RKO (cell line): ENCODE measurements at places on chromosomes 2 and 18.
A peak's percentile ranks its signal among the peaks of the same experiment; 100 is the strongest.

- no peak for DNase-seq
Measured at GRCh38 chr2:221134718-221135117, 437.4 kb downstream of the EPHA4 start.

DNA sequence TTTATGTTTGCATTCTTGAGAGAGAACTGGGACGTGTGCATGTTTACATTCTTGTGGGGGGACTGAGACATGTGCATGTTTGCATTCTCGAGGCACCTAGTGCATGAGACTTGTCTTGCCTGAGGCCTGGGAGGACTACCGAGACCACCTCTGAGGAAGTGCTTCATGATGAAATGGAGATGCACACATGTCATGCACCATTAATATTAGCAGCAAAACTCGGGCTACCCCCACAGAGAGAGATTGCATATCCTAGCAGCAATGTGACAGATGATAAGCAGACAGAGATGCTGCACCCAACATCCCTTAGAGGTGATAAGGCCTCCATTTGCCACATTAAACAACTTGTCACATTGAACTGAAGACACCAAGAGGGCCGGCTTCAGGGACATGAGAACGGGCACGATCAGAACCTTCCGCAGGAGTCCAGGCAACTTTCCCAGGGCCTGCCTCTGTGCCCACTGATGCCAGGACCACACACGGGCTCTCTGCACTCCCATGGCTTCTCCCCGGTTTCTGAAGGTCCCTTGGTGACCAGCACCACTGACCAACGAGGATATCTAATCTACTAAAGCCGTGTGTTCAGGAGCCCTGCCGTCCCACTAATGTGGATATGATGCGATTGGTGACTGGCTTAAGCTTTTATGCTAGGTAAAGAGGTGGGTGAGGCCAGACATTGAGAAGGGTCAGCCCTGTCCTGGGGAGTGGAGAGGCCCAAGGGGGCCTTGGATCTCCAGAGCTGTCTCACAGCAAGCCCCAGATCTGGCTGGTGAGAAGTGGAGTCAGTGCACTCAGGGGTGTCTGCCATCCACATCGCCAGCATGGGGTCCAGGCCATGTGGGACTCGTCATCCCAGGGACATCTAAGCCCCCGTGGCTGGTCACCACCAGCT, 208.3 kb downstream of the NDUFA10 start:
- DNase-seq = no peak

- DNase-seq = no peak
Measured at GRCh38 chr2:58640042-58640441, 398.9 kb upstream of the FANCL start.

DNA sequence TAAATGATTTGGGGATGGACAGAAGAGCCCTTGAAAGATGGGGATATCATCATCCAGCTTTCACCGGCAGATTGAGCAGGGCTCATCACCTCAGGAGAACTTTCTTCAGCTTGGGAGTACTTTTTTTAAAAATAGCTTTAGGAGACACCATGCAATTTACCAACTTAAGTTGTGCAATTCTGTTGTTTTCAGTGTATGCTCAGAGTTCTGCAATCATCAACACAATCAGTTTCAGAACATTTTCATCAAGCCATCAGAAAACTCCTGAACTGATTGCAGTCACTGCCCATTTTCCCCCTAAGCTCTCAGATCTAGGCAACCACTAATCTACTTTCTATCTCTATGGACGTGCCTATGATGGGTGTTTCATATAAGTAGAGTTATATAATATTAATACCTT, 117.7 kb downstream of the CRIM1 start:
- no peak for DNase-seq

GRCh38 chr2:11534746-11535484, 1.1 kb downstream of the GREB1 start:
- DNase-seq = no peak

GRCh38 chr2:168246072-168246482, 1.3 kb downstream of the STK39 start:
- DNase-seq = peak; percentile 59

DNA sequence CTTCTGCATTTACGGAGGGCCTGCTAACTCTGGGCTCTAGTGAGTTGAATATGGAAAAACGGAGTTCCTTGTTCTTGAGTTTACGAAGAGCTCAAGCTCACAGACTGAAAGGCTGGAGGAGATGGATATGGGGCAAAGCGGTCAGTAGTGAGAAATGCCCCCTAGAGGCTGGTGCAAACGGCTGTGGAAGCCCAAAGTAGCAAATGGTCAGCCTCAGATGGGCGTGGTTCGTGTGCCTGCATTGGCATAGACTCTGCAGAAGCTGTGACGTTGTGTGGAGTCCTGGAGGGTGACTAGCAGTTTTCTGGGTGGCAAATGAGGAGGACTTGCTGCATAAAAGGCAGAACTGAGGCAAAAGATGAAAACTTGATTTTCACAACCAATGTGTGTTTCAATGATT, 93.6 kb upstream of the TWIST2 start:
- DNase-seq = peak; percentile 5

DNA sequence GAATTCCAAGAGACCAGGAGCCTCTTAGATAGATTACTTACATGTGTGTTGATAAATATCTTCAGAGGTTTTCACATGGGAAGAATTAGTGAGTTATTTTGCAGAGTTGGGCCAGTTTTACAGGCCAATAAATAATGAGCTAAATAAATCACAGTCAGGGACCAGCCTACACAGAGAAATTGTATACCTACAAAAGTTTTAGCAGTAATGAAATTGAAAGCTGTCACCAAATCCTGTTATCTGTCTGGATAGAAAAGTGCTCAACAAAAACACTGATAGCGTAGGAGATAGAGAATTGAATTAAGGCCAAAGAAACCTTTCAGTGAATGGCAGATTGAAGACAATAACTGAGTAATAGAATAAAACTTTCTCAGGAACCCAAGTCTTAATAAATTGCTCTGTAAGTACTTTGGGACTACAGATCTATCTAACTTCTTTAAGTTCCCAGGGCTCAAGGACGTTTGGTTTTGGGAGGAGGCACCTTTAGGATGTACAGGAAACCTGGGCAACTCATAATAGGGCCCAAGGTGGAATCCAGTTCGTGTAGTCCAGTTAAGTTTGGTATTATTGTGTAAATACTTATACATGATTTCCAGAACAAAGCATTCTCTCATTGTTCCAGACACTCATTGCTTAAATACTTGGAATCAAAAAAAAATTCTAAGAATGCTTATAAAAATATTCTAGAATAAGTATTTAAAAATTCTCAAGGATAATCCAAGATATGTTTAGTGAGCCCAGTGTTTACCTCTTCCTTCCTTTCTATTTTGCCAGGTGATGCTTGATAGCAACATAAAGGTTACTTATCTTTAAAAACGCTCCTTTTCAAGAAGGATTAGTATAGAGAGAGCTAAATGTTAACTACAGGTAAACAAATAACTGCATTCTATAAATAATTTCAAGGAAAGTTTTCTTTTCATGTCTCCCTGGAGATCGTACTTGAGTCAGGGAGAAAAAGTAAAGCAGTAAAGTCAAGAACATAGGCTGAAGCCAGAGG, 134.5 kb downstream of the NCKAP5 start:
- DNase-seq = no peak

- no peak for DNase-seq
Measured at GRCh38 chr2:149464396-149464795, 123.2 kb downstream of the MMADHC start.

- DNase-seq = no peak
Measured at GRCh38 chr2:192194866-192195547, at the start of gene TMEFF2. Gene TMEFF2 (minus strand): TSS chr2:192194933. CDS start chr2:192194524, 409 bp downstream.

- DNase-seq = no peak
Measured at GRCh38 chr18:43965691-43966090, 688.4 kb upstream of the SYT4 start.

DNA sequence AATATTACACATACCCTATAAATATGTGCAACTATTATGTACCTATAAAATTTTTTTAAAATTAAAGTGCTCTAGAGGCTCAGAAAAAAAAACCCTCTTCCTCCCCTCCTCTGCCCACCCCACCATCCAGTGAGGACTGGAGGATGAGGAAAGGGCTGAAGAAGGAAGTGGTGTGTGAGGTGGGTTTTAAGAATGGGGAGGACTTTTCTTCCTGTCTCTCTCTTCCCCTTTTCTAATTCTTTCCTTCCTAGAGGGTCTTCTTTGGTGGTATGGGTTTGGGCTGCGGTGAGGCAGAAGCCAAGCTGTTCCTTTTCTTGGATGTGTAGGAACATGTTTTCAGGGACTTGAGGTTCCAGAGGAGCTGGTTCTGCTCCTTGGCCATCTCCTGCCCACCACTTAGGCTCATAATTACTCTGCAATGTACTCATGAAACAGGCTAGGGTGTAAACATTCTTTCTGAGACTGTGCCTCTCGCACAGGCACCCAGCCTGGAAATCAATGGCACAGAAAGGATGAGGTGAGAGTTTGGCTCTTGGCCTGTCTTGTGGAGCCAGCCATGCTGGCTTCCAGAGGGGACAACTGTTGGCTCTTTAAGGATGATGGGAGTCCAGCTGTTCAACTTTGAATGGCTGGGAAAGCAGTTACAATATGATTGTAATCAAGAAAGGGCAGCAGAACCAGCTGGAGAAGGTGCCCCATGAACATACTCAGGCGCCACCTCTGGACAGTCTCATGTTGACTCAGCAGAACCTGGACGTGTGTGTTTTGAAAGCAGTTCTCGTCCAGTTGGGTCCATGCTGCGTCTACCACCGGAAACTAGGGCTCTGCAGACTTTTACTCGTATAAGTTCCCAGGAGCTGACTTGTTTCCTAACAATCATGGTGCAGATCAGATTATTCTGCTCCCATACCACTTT, 38.3 kb downstream of the IL1RL2 start:
- no peak for DNase-seq

- no peak for DNase-seq
Measured at GRCh38 chr2:182619276-182619675, 96.8 kb upstream of the DNAJC10 start.

DNA sequence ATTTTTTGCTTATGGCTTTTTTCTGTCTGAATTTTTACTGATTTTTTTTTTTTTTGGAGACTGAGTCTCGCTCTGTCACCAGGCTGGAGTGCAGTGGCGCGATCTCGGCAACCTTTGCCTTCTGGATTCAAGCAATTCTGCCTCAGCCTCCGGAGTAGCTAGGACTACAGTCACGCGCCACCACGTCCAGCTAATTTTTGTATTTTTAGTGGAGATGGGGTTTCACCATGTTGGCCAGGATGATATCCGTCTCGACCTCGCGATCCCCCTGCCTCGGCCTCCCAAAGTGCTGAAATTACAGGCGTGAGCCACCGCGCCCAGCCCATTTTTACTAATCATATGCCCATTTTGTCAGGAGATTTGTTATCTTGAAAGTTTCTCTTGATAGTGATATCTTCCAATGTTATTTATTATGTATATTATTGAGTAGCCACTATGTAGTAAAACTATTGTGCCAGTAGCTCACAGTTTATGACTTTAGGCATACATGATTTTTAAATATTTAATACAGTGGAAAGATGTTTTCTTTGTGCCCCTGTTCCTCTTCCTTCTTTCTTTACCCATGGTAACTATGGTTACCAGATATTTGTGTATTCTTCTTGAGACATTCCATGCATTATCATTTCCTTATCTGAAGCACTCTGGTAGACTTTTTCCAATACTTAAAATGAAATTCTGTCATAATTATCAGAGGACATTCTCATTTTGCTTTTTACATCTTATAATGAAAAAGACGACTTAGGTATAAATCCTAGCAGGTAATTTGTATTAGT, 2.1 kb downstream of the HAT1 start:
- DNase-seq = peak; percentile 43

DNA sequence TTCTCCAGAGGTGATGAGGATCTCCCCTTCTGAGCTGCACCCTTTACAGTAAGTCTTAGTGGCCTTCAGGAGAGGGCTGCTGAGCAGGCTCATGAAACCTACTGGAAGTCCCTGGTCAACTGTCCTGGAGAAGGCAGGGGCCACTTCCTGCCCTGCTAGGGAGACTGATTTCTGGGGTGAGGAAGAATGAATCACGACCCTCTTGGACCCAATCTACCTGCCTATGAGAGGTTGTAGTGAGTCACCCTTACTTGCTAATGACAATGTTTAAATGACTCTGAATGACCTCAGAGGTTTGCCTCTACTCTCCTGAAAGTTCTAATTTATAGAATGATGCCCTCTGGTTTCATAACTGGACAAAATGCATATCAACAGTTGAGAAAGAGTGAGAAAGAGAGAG, 79.4 kb upstream of the FAM136A start:
- DNase-seq = peak; percentile 60

DNA sequence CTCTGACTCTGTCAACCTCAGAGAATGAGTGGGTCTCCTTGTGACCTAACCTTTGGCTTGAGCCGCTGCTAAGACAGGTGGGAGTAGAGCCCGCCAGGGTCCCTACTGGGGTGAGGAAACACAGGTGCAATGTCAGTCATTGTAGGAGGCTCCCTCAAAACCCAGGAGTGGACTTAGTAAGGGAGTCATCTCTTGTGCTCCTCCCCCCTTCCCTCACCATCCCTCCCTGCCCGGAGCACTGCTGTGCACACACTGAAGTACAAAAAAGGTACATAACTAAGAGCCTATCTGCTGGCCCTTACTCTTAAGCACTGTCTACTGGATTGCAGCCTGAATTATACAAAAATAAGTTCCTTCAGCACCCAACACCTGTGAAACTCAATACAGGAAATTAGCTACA, 77.2 kb downstream of the MYO3B start:
- DNase-seq = no peak

- DNase-seq = no peak
Measured at GRCh38 chr2:42547014-42547413, 21.4 kb upstream of the MTA3 start.

DNA sequence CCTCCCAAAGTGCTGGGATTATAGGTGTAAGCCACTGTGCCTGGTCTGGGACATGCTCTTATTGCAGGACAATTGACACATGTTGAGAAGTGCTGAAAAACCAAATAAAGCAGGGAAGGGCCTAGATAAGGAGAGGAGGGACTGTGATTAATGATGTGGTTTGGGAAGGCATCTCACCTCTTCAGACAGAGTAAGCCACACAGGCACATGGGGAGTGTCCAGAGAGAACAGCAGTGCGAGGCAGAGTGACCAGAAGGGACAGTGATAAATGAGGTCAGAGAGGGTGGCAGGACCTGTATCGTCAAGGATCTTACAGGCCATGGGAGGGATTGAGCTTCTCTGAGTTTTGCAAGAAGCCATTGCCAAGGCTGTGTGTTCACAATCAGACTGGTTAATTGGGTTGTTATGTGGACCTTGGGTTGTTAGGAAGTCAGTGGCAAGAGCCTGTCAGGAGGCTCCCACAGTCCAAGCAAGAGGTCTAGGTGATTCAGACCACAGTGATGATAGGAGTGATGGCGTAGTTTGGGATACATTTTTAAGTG, 58.5 kb downstream of the EIF5B start:
- no peak for DNase-seq

GRCh38 chr2:55916473-55917049, 7.0 kb downstream of the EFEMP1 start:
- no peak for DNase-seq

DNA sequence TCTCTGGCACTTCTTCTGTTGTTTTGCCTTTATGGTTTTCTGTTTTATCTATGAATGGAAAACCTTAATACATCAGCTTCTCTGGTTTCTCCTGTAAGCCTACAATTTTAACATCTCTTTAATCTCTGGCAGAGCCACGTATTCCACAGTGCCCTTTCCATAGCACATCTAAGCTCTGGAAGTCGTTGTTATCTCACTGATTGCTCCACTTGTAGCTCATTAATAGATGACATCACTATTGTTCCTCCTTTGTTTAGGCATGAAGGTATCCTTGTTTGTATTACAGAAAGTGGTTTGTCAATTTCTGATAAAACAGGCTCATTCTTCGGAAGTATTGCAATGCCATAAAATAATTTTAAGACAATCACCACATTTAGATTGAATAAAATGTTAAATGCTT, 185.2 kb downstream of the ZNF804A start:
- no peak for DNase-seq

GRCh38 chr2:117785740-117786139, 28.8 kb upstream of the DDX18 start:
- peak; percentile 72 for DNase-seq
